Hematopoietic multipotent progenitor cell (in vitro differentiated cells): ENCODE measurements at places on chromosomes 1 and 21.
A peak's percentile ranks its signal among the peaks of the same experiment; 100 is the strongest.

DNA sequence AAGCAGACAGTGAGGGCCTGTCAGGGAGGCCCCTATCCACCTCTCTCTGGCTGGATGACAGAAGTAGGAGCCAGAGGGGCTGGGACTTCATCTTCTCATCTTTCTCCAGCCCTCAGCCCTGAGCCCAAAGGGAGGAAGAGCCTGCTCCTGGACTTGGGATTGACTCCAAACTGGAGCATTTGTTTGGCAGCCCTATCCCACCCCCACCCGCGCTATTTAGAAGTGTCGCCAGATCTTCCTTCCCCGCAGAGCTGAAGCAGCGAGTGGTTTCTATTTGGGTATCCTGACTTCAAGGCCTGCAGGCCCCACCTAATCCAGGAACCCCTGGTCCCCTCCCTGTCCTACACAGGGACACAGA is 9.6 kb downstream of the NES start:
- no peak for DNase-seq

GRCh38 chr1:93078638-93078985 is 471 bp upstream of the MTF2 start:
- DNase-seq, result no peak

DNA sequence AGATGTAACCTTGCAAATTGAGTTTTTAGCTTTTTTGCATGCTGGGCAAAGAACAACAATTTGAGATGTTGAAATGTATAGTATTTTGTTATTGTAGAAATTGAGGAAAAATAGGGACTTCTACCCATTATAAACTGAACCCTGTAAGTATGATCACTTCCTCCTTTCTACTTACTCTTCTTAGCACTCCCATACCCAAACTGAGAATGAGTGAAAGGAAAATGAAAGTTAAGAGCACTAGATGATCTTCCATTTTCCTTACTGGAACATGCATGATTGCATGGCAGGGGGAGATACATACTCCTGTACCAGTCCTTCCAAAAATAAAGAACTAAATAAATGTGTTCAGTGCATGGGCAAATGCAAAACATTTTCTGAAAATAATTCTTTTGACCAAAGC is 107.4 kb upstream of the KIAA1614 start:
- DNase-seq, result no peak

DNA sequence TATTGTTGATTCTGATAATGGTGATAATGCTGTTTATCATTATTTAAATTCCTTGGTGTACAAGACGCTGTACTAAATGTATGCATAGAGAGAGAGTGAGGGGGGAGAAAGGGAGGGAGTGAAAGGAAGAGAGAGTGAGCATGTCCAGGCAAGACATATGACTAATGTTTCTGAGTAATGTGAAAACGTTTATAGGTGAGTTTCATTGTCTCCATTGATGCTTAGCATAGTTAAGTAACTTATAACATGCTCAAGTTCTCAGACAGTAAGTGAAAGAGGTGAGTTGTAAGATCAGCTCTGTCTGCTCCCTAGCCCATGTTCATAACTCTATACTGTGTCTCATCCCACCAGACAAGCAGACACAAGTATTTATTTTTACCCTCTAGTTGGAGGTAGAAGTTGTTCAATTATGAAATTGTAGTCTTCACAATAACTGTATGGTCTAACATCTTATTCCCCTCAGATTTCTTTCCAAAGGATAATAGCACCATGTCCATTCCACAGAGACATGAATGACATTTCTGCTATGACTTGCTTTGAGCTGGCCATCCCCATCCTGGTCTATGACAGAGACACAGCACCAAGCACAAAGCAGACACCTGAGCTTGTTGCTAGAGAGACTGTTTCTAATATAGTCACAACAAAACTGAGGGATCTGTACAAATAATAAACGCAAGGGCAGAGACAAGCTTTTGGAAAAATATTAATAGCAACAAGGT is 285.1 kb downstream of the CACNA1E start:
- DNase-seq, result no peak

- no peak for DNase-seq
Observed at GRCh38 chr1:15945832-15946448, 30.0 kb downstream of the ZBTB17 start.

DNA sequence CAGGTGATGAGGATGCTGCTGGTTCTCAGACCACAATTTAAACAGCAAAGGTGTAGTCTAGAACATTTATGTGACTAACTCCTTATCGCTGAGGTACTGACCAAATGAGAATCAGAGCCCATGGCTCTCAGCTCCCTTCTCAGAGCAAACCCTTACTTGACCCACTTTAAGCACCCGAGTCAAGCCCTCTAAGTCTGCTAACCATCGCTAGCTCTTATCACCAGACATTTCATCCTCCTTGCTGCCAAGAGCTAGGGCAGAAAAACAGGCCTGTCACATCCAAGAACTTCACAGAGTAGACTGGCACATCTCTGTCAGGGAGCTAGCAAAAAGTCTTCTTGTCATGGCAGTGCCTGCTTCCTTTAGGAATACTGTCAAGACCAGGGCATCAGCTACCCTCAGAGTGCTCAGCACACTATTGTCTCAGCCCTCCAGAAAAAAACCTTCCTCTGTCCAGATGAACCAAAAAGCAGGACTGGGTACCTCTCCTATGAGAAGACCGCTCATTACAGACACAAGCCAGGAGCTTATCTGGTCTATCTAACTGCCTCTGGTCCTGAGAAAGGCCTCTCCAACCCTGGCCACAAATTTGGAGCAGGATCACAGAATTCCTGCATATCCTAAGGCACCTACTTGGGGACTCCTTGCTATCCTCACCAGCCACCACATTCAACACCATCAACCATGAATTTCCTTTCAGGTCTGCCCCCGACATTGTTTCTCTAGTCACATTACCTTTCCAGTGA is 26.2 kb downstream of the ERI3 start:
- no peak for DNase-seq

- DNase-seq, result no peak
Observed at GRCh38 chr21:17427157-17427556, 85.7 kb upstream of the CXADR start.

- no peak for DNase-seq
Observed at GRCh38 chr1:1347663-1348419, 1.4 kb downstream of the DVL1 start.

DNA sequence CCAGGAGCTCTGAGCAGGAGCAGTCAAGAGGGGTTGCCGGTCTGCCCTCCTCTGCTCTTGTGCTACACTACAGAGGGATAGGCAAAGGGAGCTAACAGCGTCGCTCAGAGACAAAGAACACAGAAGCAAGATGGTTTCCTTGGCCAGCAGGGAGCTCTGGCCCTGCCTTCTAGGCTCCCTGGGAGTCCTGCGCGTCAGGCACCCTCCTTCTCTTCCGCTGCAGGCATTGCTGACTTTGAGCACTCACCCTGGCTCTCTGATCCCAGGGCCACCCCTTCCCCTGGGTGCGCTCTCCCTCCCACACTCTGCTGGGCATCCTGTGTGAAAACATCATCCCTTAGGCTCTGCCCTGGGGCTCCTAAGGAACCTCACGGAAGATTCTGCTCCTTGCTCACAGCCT is 489 bp downstream of the TNNI1 start:
- no peak for DNase-seq

DNA sequence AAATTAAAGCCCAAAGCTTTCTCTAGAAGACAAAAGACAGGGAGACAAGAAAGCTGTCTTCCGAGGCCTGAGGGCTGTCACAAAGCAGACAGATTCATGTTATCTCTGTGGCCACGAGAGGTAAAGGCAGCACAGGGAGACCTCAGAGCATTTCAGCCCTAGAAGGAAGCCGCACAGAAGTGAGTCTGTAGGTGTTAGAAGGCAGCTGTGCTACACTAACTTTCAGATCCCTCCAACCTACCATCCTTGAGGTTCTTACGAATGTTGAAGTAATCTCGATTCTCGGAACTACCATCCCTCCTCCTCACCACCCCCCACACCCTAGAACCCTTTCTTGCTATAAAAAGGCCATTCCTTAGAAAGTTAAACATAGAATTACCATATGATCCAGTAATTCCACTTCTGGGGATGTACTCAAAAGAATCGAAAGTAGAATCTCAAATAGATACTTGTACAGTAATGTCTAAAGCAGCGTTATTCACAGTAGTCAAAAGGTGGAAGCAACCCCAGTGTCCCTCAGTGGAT is 21.5 kb upstream of the LYST start:
- no peak for DNase-seq

DNA sequence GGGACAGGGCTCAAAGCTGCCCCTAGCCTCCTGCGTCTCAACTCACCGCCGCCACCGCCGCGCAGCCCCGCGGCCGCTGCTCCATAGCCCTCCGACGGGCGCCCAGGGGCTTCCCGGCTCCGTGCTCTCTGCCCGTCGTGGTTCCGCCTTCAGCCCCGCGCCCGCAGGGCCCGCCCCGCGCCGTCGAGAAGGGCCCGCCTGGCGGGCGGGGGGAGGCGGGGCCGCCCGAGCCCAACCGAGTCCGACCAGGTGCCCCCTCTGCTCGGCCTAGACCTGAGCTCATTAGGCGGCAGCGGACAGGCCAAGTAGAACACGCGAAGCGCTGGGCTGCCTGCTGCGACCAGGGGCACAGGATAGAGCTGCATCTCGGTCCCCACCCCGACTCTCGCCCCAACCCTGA is at the start of gene TNFRSF25:
TSS of gene TNFRSF25 (minus strand) at position 151 of the 400 bp plus-strand sequence. CDS start at position 85, 66 bp downstream.
- DNase-seq, result no peak

GRCh38 chr1:239647045-239647444 is 260.7 kb downstream of the CHRM3 start:
- no peak for DNase-seq

GRCh38 chr1:201226859-201227488 is 36.4 kb downstream of the IGFN1 start:
- no peak for DNase-seq

- no peak for DNase-seq
Observed at GRCh38 chr1:228308085-228308601, 98.5 kb downstream of the TRIM11 start.

- no peak for DNase-seq
Observed at GRCh38 chr1:228108742-228109072, 392 bp downstream of the MRPL55 start.

DNA sequence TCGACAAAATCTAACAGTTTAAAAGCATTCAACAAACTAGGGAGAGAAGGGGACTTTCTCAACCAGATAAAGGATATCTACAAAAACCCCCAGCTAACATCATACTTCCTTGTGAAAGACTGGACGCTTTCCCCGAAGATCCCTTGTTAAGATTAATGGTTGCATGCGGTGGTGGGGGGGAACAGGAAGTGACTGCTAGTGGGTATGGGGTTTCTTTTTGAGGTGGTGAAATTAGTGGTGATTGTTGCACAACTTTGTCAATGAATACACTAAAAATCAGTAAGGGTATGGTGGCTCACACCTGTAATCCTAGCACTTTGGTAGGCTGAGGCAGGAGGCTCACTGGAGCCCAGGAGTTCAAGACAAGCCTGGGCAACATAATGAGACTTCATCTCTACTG is 26.9 kb upstream of the EYA3 start:
- peak; percentile 95 for DNase-seq

DNA sequence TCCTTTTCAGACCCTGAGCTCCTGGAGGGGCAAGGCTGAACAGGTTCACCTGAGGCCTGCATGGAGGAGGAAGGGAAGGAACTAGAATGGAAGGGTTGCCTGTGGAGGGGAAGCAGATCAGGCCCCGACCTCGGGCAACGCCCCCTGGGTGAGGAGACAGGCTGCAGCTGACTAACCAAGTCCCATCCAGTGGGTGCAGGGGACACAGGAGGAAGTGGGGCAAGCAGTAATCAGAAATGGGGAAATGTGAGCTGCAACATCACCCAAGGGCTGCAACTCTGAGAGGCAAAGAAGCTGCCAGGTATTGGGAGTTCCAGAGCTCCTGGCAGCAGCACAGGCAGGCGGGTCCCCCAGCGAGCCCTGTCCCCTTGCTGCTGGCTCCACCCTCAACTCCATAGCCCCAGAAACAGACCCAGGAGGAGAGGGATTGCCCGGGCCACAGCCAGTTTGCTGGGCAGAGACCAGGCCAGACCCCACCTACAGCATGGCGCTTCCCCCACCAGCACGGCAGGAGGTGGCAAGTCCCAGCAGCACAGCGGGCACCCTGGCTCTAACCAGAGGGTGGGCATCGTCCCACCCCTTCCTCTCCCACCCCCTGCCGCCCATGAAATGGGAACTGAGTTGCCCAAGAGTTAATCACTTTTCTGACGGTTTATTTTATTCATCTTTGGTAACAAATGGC is 38.5 kb downstream of the MRPL37 start:
- peak; percentile 22 for DNase-seq

DNA sequence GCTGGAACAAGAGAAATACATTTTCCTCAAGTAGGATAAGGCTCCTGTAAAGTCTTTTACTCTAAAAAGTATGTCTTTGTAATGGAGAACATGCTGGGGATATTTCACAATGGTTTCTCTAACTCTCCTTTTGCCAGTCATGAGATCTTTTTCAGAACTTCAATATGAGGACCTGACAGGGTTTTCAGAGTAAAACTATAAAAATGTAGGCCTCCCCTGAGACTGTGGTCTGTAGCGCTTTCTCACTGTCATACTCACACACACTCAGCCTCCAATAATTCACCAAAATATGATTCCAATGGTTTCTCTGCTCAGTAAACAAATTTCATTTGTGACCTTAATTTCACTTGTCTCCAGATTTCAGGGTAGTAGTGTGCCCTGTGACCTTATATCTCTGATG is 440.1 kb upstream of the PTBP2 start:
- DNase-seq, result no peak
